ENCODE measurements at places on chromosomes 11 and 22.

GRCh38 chr11:67372993-67373647 is at the start of gene CLCF1:
CLCF1 (minus strand) TSS chr11:67373598; CDS start chr11:67373539, 59 bp downstream.
- DNase-seq = peak; percentile 81

- DNase-seq = no peak
Observed at GRCh38 chr22:40444178-40444831, 73.9 kb downstream of the SGSM3 start.

DNA sequence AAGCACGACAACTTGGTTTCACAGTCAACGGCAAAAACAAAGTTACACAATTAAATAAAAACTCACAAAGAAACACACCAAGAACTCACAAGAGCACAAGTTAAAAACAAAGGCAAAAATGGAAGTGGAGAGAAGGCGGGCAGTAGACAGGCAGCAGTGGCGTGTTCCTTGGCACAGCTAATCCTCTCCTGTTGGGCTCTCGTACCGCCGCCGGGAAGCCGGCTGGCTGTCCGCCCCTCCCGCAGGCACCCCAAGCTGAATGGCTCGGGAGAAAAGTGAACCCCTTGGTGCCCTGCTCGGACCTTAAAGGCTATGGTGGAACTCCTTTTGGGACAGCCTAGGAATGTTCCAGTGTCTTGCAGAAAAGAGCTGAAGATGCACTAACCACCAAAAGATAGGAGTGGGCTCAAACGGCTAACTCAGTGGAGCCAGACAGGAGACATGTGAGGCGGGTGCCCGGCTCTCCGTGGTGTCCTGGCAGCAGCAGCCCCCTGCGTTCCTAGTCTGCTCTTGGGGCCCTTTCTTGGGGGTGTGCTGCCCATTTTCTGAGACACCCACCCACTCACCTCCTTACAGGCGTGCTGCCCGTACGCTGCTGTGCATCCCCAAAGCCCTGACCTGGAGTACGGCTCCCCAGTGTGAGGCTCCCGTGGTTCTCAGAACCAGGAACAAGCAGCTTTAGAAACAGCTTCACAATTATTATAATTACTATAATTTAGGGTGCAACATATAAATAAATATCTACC is 86.1 kb upstream of the BID start:
- no peak for DNase-seq

- DNase-seq = no peak
Observed at GRCh38 chr11:77374611-77375031, 73.1 kb upstream of the GDPD4 start.

DNA sequence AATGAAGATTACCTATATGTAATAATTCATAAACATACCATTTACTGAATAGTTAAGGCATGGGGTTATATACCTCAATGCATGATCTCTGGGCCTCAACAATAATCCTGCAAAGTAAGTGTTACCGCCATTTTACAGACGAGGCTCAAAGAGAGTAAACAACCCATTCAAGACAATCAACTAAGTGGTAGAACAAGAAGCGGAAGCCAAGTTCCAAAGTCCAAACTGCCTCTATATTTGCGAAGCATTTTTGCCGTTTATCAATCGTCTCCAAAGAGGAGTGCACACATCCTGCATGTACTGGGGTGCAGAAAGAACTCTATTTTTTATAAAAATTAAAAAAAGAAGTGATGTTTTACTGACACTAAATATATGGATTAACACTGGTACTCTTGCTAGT is 27.5 kb upstream of the P4HA3 start:
- DNase-seq = no peak

DNA sequence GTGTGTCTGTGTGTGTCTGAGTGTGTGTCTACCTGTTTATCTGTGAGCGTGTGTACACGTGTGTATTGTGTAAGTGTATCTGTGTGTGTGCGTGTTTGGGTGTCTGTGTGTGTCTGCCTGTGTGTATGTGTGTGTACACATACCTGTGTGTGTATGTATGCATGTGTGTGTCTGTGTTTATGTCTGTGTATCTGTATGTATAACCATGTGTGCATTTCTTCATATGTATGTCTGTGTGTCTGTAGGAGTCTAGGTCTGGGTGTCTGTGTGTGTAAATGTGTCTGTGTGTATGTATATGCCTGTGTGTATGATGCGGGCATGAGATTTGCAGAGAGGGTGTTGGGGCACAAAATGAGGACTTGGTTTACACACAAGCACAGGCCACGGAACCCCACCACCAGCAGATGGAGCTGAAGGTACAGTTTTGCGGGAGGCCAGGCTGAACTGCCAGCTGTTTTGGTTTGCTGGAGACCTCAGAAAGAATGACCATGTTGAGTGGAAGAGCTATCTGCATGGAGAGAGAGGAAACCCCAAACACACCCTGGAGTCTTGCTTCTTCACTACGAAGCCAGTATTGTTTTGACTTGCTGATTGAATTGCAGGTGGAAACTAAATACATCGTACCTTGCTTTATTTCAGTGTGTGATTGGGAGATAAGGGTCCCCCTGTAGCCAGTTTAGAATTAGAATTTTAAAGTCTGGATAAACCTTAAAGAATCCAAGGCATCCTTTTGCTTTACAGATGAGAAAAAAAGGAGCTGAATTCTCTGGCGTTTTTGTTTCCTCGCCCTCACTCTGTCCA is 497.2 kb downstream of the NTM start:
- DNase-seq = peak; percentile 68

- no peak for DNase-seq
Observed at GRCh38 chr11:64358536-64358906, 441 bp upstream of the RPS6KA4 start.

DNA sequence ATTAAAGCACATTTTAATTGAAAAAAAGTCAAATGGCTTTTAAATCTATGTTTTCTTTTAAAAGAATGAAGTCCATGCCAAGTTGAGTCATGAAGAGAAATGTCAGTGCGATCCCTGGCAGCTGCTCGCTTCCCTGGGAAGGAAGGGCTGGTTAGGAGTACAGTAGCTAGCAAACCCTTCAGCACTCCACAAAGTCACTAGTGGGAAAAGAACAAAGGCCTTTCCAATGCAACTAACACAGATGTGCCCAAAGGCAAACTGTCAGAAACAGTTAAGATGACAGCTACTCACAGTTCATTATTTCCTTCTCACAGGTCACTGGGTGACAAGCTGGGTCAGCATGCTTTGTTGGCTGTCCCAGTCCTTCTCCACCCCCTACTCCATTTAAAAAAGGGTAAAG is 308.7 kb downstream of the DCDC1 start:
- no peak for DNase-seq

GRCh38 chr11:121944556-121945230 is 171.3 kb downstream of the BLID start:
- no peak for DNase-seq

GRCh38 chr22:44581096-44581435 is 83.0 kb upstream of the RTL6 start:
- no peak for DNase-seq

DNA sequence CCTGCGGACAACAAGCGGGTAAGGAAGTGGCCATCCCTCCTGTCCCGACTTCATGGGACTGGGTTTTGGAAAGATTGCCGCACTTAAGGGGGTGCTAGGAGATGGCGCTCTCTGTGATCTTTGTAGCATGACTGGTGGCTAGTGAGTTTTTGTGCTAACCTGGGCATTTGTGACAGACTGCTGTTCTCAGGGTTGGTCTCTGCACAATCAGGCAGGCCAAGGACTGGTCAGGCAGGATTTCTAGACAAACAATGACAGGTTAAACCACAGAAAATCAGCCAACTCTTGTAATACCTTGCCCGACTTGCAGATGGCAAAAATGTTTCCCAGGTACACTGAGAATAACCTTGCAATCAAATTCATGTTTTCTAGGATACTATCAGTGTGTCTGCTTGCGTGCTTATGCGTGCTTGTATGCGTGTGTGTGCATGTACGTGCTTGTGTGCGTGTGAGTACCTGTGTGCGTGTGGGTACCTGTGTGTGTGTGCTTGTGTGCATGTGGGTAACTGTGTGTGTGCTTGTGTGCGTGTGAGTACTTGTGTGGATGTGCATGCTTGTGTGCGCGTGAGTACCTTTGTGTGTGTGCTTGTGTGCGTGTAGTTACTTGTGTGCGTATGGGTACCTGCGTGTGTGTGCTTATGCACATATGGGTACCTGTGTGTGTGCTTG is 25.6 kb upstream of the SORL1-AS1 start:
- DNase-seq = no peak

DNA sequence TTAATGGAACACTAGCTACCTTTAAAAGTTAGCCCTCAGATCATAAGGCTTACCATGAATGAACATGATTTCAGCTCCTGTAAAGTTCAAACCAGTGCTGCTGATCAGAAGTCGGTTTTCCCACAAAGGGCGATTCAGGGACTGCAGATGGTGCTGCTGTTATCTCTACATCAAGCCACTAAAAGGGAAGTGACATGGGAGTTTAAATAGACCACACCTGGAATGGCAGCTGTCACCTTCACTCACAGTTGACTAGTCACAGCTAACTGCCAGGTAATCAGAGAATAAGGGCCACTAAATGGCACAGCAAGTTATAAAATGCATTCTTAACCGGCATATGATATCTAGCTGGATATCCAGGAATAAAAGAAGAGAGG is 581.1 kb upstream of the ARHGAP42 start:
- no peak for DNase-seq

DNA sequence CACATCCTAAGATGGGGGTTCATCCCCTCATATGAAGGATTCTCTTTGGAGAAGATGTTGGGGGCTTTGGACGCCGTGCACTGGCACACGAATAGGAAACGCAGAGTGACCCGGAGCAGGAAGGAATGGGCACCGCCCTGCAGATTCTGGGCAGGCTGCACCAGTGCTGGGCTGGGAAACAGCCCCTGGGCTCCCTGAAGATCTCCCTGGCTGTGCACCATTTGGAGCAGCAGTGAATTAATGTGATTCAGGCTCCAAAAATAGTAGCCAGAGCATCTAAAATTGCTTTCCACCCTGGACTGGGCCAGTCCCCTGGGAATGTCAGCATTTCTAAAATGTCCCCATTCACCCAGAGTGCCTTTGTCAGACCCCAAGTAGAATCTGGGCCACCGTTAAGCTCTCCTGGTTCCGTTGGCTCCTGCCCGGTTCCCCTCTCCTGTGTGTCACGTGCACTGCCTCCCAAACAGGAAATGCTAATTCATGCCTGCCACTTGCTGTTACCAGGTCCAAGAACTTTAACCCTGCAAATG is 18.6 kb downstream of the IRAG1 start:
- no peak for DNase-seq

DNA sequence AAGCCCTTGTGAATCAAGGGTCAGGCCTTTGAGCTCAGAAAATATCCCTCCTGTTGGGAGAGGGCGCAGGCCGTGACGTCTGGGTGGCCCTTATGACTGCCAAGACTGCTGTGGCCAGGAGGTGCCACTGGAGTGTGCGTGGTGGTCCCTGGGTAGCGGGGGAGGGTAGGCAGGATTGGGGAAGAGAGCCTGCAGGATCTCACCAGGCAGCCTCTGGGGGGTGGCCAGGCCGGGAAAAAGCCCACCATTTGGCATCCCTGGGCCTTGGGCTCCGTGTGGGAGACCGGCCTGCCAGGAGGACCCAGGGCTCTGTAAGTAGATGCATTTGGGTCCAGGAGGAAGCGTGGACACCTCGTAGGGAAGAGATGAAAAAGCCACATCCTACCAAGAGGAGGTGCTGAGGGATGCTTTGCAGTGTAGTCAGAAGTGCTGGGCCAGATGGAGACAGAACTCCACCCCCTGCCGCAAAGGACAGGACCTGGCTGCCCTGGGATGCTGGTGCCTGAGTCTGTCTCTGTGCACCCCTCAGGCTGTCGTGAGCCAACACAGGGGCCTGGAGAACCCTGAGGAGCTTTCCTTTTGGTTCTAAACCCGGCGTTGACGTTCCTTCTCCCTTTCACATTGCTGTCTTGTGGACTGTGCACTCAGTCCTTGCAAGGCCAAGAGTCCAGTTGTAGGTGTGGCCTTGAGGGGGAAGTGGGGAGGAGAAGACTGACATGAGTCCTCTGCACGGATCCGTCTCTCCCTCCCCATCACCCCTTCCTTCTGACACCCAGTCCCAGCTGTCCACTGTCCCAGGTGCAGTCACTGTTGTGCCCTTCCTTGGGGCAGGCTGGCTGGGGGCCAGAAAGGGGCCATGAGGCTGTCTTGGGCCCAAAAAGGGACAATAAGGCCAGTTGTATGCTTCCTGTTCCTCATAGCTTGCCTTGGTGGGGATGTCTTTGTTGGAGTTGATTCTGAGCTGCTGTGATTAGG is 12.7 kb upstream of the MIEF1 start:
- DNase-seq = no peak

- DNase-seq = no peak
Observed at GRCh38 chr11:6625156-6625831, 6.1 kb upstream of the TPP1 start.

- no peak for DNase-seq
Observed at GRCh38 chr11:74460065-74460464, 7.3 kb downstream of the KCNE3 start.

- no peak for DNase-seq
Observed at GRCh38 chr11:45620243-45620642, 45.2 kb downstream of the CHST1 start.

DNA sequence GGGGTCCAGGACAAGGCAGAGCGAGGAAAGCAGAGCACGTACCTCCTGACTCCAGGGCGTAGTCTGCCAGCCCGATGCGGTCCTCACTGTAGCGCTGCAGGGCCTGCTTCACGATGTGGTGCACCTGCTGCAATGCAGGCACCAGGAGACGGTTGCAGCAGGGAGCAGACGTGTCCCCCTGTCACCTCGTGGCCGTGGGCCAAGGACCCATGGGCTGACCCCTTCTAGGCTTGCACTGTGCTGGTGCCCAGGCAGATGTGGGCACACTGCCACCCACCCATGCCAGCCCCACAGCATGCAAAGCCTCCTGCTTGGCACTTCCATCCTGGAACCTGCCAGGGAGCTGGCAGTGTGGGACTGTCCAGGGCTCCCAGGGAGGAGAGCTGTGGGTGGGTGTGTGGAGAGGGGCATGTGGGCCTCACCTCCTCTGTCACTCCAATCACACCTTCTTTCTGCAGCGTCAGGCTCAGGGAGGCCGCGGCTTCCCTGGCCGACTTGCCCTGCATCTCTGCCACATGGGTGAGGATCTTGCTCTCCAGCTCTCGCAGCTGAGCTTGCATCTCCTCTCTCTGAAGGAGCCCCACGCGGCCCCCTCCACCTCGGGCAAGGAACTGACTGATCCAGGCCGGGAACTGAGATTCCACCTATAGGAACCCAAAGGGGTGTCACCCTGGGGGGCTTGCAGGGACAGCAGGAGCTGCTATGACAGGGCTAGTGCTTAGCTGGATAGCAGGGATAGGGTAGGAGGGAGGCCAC is 16.3 kb downstream of the SUN2 start:
- DNase-seq = no peak

DNA sequence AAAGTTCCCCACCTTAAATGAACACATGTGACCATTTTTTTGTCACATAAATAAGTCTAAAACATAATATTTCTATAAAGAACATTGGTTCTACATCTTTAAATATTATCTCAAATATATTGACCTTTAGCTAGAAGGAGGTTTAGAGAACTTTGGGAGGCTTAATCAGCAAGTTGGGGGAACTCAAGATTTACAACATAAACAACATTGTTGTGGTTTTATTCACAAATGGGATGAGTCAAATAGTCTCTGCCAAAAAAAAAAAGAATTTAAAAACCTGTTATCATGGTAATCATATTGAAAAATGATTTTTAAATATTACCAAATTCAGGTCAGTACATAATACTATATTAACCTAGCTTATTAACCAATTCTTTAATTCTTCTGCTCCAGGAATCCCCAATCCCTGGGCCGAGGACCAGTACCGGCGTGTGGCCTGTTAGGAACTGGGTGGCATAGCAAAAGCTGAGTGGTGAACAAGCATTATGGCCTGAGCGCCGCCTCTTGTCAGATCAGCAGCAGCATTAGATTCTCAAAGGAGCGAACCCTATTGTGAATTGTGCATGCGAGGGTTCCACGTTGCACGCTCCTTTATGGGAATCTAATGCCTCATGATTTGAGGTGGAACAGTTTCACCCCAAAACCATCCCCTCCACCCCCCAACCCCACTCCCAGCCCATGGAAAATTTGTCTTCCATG is 98.2 kb downstream of the RDX start:
- no peak for DNase-seq

GRCh38 chr11:19713196-19714021 is 772 bp downstream of the NAV2 start:
- no peak for DNase-seq
